H9 (cell line): ENCODE measurements at places on chromosomes 4 and X.

GRCh38 chrX:155888139-155888538 lies 7.0 kb downstream of the VAMP7 start:
- DNase-seq = no peak

DNA sequence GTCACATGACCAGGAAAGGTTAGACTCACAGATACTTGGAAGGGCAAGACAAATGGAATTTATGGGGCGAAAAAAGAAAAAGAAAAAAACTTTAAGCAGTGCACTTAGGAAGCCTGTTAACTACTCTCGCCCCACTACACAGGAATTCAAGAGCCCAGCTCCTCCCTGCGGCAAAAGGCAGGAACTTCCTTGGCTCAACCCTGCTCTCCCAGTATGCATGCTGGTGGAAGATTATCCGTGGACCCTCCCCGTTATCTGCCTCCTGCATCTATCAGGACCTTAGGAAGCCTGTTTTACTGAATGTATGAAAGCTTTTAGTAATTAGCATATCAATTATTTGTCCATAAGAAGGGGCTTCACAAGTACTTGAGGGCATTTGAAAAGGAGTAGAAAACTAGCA lies 40.1 kb upstream of the RPA4 start:
- peak; percentile 74 for DNase-seq

- DNase-seq = no peak
These were observed 127.9 kb downstream of the SLC39A8 start for GRCh38 chr4:102217345-102217744.

DNA sequence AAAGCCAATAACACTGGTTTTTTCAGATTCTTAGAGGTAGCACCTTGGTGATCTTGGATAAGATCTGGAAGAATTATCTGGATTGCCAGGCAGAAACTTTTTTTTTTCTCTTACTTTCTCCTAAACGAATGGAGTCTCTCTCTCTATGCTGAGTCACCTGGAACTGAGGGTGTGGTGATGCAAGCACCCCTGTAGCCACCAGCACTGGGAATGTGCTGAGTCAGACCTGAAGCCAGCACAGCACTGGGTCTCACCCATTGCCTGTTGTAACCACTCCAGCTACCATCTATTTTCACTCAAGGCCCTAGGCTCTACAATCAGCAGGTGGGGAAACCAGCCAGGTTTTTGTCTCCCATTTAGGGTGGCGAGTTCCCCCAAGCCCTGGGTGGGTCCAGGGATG lies 923.8 kb downstream of the RAPGEF2 start:
- peak; percentile 68 for DNase-seq

GRCh38 chr4:85724791-85725563 lies 250.0 kb downstream of the ARHGAP24 start:
- DNase-seq = no peak

DNA sequence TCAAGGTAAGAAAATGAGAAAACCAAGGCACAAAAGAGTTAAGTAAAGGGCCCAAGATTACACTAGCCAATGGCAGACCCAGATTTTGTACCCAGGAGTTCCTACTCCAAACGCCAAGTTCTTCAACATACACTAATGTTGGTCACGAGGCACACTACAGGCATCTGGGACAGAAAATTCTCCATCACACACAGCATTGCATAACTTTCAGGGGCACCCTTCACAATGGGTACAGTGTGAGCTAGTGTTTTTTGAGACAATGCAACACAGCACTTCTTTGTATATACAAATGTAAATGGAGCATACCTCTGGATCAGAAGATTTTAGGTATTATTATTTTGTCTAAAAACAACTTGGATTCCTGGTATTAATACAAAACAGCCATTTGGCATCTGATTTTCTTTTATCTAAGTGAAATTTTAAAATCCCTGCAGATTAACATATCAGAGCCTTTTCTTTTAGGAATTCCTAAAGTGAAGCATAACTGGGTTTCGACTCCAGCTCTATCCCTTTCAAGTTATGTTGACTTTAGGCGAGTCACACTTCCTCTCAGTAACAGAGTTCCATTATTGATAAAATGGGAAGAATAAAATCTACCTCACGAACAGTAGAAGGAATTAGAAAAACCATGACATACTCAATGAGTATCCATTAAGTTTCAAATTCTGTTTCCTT lies 41.1 kb downstream of the ADGRA3 start:
- DNase-seq = no peak

DNA sequence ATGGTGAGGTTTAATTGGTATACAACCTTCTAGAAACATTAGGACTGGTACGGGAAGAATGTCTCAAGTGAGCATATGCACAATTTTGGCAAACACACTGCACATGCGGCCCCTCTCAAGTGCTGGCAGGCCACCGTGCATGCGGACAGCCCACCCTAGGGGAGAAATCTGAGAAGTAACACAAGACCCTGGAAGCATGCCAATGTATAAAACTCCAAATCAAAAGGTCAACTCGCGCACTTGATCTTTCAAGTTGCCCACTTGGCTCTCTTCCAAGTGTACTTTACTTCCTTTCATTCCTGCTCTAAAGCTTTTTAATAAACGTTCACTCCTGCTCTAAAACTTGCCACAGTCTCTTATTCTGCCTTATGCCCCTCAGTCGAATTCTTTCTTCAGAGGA lies 488.3 kb downstream of the CFAP47 start:
- DNase-seq = no peak

DNA sequence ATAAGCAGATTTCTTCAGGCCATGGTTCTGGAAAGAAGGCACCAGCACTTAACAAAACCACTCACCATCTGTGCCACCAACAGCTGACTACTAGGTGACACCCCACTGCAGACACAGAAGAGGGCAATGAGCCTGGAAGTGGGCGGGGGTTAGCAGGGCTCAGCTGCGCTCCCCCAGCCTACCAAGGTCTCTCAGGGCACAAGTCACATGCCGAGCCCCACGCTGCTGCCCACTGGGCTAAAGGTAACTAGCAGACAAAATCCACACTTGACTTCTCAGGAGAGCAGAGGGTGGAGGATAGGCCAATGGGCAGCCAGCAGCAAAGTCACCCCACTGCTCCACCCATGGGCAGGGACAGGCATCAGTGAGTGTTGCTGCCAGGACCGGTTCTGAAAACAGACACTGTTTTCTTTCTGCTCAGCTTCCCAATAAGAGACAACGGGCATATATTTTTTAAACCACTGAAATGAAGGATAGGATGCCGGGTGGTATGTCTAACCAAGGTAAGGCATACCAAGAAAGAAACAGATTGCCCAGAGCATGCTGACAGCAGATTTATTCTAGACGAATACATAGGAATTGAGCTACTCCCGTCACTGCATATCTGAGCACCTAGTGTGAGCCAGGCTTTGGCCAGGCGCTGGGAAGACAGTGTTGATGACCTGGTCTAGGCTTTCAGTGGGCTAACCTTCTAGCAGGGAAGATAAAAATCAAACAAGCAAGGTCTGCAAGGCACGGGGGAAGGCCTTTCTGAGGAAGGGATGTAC lies 20.1 kb downstream of the ACSL1 start:
- peak; percentile 44 for DNase-seq

GRCh38 chrX:10514891-10515290 lies 105.5 kb downstream of the MID1 start:
- DNase-seq = no peak

- DNase-seq = no peak
These were observed 17.8 kb downstream of the ZDHHC9 start for GRCh38 chrX:129825746-129826505.

DNA sequence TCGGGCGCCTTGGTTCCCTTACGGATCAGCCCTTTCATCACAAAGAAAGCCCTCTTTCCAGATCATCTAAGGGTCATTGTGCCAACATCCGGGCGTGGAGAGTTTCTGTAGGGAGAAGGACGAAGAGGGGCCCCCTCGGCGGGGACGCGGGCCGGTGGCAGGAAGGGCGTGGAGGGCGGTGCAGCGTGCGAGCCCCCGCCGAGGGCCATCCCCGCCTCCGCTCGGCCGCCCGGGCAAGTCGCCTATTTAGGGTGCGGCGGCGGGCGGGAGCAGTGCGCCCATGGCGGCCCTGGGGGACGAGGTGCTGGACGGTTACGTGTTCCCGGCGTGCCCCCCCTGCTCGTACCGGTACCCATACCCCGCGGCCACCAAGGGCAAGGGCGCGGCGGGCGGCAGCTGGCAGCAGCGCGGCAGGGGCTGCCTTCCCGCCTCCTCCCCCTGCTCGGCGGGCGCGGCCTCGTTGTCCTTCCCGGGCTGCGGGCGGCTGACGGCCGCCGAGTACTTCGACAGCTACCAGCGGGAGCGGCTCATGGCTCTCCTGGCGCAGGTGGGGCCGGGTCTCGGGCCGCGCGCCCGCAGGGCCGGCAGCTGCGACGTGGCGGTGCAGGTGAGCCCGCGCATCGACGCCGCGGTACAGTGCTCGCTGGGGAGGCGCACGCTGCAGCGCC lies at the start of gene ZAR1:
TSS of gene ZAR1 (plus strand) at position 241 of the 668 bp plus-strand sequence. CDS start at position 281, 40 bp downstream.
- DNase-seq = peak; percentile 49

GRCh38 chr4:30153427-30153826 lies 566.7 kb upstream of the PCDH7 start:
- no peak for DNase-seq

GRCh38 chrX:75786290-75786689 lies 1.2 kb upstream of the MAGEE2 start:
- DNase-seq = no peak

- DNase-seq = no peak
These were observed 653 bp downstream of the PLA2G12A start for GRCh38 chr4:109729117-109729717.

DNA sequence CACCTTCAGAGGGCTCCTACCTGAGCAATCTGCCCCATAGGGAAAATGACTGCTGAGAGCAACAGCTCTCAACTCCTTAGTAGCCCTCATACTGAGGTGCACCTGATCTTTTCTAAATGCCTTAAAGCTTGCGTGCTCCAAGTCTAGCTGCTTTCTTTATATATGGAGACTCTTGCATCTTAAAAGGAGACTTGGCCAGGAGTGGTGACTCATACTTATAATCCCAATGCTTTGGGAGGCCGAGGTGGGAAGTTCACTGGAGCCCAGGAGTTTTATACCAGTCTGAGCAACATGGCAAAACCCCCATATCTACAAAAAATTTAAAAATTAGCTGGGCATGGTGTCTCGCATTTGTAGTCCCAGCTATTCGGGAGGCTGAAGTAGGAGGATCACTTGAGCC lies 78.1 kb upstream of the TRIM2 start:
- DNase-seq = no peak

DNA sequence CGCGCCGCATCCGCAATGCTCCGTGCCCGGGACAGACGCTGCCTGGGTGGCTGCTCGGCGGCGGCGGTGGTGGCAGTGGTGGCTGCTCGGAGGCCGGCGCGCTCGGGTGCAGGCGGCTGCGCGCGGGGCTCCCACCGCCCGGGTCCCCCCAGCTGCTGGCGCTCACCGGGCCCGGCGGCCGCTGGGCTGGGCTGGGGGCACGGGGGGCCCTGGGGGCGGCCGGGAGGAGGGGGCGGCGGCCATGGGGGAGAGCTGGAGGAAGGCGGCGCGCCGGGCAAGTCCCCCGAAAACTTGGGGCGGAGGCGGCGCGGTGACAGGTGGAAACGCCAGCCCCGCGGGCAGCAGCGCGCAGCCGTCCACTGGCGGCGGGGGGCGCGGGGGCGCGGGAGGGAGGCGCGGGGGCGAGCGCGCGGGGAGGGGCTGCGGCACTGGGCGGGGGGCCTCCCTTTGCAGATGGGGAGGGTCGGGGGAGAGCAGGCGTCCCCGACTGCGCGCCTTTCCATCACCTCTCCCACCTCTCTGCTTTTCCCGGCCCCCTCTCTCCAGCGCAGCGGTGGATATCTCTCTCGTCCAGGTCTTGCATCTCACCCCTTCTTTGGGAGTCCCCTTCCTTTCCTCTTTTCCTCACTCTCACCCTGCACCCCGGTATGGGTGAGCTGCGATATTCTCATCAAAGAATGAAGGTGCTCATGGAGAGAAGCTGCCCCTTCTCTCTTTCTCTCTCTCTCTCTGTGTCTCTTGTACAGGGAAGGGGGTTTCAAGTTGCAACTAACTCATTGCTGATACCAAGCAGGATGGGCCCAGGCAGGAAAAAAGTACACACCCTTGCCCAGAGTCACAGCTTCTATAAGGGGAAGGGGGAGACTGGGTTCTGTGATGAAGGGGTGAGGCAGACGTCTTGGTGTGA lies 83.7 kb upstream of the DHRSX start:
- peak; percentile 40 for DNase-seq

DNA sequence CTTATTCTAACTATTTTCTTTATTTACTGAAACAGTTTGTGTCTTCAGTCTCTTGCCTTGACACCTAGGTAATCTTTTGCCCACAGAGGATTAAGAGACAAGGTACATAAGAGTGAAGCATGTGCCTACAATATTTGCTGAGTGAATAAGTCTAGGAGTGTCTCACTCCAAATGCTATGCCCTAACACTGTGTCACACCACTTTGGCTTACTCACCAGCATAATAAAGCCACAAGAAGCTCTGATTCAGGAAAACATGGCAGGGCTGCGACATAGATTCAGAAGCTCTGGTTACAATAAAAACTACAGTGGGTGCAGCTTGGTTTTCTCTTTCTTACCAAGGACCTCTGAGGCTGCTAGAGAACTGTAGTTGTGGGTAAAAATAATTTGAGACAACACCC lies 127.1 kb downstream of the RBM46 start:
- no peak for DNase-seq

DNA sequence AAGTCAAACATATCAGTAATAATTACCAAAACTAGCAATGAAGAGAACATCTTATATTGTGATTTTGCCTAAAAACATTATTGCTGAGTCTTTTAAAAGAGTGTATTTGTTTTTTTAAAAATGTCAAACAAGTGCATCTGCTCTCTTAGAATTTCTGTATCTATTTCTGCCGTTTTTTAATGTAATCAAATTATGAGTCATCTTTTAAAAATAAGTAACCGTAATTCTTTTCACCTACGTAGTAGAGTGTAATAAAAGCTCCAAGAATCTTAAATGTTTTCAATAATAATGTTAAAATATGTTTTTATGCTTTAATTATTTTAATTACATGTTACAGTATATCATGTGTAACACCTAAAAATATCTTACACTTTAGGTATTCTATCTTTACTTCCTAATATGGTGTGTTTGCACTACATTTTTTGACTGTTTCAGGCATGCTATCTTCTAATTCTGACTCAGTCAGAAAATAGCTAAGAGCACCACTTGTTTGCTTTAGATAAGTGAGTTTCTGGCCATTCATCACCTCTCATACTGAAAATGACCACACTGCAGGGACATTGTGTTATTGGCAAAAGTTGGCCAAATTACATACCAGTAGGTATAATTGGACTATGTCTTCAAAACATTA lies 368.5 kb downstream of the PCDH7 start:
- no peak for DNase-seq

DNA sequence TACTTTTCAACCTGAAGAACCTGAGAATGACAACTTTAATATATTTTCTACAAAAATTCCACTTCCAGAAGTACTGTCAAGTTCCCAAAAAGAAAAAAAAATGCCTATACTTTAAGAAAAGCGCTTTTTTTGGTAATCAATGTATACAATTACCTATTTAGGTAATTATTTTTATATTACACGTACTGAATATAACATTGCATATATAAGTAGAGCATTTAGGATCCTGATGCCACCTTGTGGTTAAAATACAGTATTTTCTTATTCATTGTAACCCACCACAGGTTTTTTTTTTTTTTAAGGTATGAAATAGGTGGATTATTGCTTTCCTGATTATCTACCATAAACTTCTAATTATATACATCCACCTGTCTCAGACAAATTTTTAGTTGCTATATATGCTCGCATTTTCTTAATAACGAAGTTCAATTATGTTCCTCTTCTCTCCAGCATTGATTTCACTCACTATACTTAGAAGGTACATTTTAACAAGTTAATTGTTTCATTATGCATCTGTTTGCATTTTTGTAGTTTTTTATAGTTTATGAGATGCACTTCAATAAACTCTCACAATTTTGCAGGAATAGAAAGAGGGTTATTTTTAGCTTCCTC lies 5.2 kb downstream of the MAP9 start:
- no peak for DNase-seq

GRCh38 chr4:178137732-178138471 lies 695.7 kb upstream of the AGA start:
- no peak for DNase-seq
